GM20000 (cell line): ENCODE measurements at places on chromosomes 4 and X.

DNA sequence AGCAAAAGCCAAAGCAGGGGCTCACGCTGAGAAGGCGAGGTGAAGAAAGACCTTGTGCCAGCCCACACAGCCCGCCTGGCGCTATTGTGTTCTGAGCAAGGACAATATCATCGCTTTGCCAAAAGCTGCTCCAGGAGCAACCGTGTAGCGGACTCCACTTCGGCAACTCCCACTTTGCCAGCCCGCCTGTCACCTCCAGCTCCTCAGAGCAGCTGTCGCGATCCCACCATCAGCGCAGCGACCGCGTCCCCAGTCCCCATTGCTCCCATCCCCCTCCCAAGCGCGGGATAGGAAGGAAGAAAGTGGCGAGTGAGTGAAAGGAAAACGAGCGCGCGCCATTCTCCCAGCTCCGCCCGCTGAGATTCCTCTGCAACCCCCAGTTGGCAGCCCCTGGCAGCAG is 759 bp downstream of the ZC4H2 start:
- peak; percentile 3 for DNase-seq

- DNase-seq, result peak; percentile 51
Measured at GRCh38 chrX:134369576-134369975, 90.4 kb upstream of the HPRT1 start.

GRCh38 chr4:176443646-176444409 is 124.1 kb downstream of the SPCS3 start:
- DNase-seq, result no peak

DNA sequence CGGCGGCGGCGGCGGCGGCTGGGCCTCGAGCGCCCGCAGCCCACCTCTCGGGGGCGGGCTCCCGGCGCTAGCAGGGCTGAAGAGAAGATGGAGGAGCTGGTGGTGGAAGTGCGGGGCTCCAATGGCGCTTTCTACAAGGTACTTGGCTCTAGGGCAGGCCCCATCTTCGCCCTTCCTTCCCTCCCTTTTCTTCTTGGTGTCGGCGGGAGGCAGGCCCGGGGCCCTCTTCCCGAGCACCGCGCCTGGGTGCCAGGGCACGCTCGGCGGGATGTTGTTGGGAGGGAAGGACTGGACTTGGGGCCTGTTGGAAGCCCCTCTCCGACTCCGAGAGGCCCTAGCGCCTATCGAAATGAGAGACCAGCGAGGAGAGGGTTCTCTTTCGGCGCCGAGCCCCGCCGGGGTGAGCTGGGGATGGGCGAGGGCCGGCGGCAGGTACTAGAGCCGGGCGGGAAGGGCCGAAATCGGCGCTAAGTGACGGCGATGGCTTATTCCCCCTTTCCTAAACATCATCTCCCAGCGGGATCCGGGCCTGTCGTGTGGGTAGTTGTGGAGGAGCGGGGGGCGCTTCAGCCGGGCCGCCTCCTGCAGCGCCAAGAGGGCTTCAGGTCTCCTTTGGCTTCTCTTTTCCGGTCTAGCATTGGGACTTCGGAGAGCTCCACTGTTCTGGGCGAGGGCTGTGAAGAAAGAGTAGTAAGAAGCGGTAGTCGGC is 528 bp downstream of the FMR1 start:
- DNase-seq, result peak; percentile 32

- no peak for DNase-seq
Measured at GRCh38 chrX:53266914-53267313, 14.5 kb downstream of the IQSEC2 start.

DNA sequence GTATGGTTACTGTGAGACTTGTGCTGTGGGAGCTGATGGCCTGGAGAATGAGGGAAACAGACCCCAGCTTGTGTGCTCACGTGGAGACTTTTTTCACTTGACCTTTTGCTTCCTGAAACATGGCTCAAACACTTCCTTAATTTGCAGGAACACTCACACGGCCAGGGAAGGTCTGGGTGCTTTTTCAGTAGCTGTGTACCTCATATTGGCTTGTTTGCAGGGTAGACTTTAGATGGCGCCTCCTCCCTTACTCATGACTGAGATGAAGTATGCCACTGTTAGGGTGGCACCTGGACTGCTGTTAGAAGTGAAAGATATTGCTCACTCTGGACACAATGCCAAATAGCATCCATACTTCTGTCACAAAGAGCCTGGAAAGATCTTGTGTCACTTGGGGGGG is 75.7 kb upstream of the WDR1 start:
- DNase-seq, result no peak

- no peak for DNase-seq
Measured at GRCh38 chr4:180640193-180640592, 1603.0 kb upstream of the TENM3 start.

DNA sequence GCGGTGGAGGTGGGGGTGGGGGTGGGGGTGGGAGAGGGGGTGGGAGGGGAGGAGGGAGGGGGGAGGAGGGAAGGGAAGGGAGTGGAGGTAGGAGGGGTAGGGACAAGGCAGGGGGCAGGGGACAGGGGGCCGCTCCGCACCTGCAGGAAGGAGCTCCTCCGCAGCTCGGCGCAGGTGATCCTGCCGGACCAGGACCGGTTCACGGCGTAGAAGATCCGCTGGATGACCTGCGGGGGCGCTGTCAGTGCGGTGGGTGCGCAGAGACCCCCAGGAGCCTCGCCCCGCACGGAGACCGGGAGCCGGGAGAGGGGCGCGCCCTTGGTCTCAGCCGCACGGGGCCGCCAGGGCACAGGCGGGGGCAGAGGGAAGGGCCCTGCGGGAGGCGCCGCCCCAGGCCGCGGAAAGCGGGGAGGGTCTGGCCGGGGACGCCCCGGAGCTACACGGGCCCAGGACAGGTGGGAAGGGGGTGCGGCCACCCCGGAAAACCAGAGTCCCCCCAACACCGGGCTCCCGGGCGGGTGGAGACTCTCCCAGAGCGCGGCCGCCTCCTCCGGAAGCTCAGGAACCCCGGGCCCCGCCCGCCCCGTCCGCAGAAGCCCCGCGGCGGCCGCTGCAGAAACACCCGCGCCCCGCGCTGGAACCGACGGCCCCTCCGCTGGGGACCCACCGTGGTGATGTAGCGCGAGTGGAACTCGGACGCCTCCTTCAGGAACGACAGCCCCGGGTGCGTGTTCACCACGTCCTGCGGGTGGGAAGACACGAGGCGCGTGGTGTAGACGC is 27.6 kb upstream of the GTPBP6 start:
- DNase-seq, result no peak

DNA sequence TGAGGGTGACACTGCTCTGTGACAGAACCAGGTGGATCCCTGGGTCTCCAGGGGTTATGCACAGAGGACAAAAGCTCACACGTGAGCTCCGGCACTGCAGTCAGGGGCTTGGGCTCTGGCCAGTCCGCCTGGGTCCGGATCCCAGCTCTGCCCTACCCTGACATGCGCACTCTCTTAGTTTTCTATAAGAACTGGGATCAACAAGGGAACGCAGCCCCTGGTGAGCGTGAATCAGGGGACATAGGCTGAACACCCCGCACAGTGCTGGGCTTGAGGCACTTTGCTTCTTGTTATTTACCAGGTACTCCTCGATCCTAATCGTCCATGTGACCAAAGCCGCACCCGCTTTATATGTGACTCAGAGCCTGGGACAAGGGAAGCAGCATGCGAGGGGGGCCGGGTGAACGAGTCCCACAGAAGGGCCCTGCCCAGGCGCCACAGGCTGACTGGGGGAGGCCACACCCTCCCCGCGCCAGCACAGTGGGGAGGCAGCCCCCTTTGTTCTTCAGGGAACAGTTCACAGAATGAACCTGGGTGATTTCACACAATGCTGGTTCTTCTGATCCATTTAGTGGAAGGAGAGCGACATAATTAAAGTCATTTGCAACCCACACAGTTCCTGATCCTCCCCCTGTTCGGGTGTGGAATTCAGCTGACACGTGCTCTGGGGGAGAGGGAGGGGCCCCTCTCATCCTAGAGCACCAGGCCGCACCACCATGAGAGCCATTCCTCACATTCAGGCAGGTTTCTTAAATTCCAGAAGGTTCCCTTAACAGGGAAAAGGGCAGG is 55.5 kb downstream of the WFS1 start:
- DNase-seq, result no peak

GRCh38 chr4:107133965-107134653 is 98.0 kb upstream of the DKK2 start:
- no peak for DNase-seq

GRCh38 chr4:185282968-185283367 is 73.6 kb downstream of the SNX25 start:
- no peak for DNase-seq

DNA sequence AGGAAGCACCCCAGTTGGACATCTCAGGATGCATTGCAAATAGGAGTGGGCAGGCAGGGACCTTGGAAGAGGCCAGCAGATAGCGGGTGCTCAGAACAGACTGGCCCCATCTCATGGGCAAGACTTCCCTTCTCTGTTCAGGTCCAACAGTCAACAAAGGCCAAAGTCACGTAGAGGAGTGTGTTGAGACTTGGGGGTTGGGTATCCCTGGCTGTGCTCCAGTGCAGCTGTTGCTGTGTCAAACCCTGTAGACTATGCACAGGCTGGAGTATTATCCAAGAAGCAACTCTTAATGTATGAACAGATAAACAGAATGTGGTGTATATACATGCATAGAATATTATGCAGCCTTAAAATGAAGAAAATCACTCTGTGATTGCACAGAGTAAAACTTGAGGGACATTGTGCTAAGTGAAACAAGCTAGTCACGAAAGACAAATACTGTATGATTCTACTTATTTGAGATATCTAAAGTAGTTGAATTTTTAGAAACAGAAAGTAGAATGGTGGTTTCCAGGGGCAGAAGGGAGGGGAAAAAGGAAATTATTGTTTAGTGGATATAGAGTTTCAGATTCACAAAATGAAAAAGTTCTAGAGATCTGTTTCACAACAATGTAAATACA is 192.1 kb upstream of the LCORL start:
- DNase-seq, result no peak

- no peak for DNase-seq
Measured at GRCh38 chr4:158824425-158825274, 55.8 kb downstream of the FNIP2 start.

DNA sequence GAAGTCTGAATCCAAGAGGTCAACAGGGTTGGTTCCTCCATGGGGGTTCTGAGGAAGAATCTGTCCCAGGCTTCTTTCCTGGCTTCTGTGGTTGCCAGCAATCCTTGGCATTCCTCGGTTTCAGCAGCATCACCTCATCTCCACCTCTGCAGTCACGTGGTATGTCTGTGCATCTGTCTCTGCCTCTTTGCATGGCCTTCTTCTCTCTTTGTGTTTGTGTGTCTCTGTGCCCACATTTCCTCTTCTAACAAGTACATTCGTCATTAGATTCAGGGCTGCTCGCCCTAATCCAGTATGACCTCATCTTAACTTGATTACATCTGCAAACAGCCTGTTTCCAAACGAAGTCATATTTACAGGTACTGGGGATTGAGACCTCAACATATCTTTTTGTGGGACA is 114.0 kb downstream of the BCOR start:
- DNase-seq, result no peak

- no peak for DNase-seq
Measured at GRCh38 chr4:147198411-147199051, 252.9 kb upstream of the TTC29 start.

GRCh38 chr4:100098681-100099080 is 91.6 kb downstream of the DDIT4L start:
- no peak for DNase-seq
